ENCODE measurements at places on chromosomes 4 and X. TPM values are rescaled to one million over a fixed set of nuclear protein-coding genes. Genes with fewer than 3 reads are reported as not detected.
A peak's percentile ranks its signal among the peaks of the same experiment; 100 is the strongest.

Gene CNKSR2
- total RNA-seq = 2.7 TPM

Gene KLKB1
- total RNA-seq = 0.35 TPM

Gene NWD2
- total RNA-seq = not detected

Gene SLC26A1
- total RNA-seq = not detected

Gene ZFP42
- not detected for total RNA-seq

GRCh38 chr4:82624819-82625218, 63.0 kb upstream of the TMEM150C start:
- no peak for DNase-seq
- H3K4me3 ChIP-seq = no peak overlapping the region
- H3K36me3 ChIP-seq = no peaks in the 10 kb centered on the region
- peaks cover 14% of the 10 kb centered on the region for H3K4me1 ChIP-seq

DNA sequence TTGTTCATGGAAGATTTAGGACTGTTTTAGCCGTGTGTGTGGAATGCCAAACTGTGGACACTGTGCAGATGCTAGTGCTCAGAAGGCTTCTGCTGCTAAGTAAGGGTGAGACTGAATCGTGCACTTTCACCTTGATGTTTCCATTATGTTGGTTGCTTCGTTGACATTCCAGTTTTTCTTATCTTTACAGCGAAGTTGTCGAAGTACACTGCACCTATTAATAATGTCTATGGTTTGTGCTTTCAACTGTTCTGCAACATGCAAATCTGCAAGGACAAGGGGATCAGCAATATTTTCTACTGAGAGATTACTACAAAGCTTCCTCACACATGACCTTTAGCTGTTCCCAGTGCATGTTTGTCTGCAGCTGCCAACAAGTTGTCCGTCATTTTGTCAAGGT, 67.7 kb downstream of the UGT2A3 start:
- H3K36me3 ChIP-seq = no peaks in the 10 kb centered on the region
- H3K4me1 ChIP-seq = no peaks in the 10 kb centered on the region
- no peak overlapping the region for H3K27ac ChIP-seq
- H3K4me3 ChIP-seq = no peak overlapping the region
- H3K27me3 ChIP-seq = no peaks in the 10 kb centered on the region

DNA sequence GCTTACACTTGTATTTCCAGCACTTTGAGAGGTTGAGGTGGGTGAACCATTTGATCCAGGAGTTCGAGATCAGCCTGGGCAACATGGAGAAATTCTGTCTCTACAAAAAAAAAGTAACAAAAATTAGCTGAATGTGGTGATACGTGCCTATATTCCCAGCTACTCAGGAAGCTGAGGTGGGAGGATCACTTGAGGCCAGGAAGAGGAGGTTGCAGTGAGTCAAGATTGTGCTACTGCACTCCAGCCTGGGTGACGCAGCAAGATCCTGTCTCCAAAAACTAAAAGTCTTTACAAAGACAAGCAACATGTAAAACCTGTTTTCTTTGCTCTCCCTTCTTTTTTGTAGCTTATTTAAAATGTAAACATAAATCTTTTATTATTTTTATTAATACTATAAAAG, 1156.1 kb downstream of the FAT4 start:
- H3K4me1 ChIP-seq = no peaks in the 10 kb centered on the region
- H3K27me3 ChIP-seq = no peaks in the 10 kb centered on the region
- no peaks in the 10 kb centered on the region for H3K36me3 ChIP-seq
- DNase-seq = no peak
- H3K27ac ChIP-seq = no peak overlapping the region

DNA sequence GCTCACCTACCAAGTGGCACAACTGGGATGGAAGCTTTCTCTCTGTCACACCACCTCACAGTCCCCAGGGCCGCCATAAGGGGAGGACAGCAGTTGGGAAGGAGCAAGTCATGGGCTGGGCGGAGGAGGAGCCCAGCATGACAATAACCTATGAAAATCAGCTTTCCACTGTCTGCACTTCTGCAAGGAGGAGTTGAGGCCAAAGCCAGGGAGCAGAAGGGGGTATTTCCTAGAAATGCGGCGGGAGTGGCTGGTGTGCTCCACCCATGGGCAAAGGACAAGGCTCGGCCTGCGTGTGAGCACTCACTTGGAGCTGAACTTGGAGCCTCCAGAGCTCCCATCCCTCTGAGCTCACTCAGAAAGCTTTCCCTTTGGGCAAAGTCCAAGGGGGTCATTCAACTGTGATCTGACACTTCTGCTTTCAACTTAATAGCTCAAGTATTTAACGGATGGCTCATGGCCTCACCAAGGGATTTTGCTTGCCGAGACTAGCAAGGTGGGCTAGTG, 18.5 kb downstream of the APLN start:
- H3K4me1 ChIP-seq = no peaks in the 10 kb centered on the region
- no peak overlapping the region for H3K4me3 ChIP-seq
- no peak for DNase-seq
- no peaks in the 10 kb centered on the region for H3K27me3 ChIP-seq

GRCh38 chr4:171186700-171187099, 626.5 kb upstream of the GALNTL6 start:
- no peaks in the 10 kb centered on the region for H3K27me3 ChIP-seq
- DNase-seq = no peak
- H3K27ac ChIP-seq = no peak overlapping the region
- H3K4me3 ChIP-seq = no peak overlapping the region
- H3K4me1 ChIP-seq = no peaks in the 10 kb centered on the region
- H3K36me3 ChIP-seq = no peaks in the 10 kb centered on the region

DNA sequence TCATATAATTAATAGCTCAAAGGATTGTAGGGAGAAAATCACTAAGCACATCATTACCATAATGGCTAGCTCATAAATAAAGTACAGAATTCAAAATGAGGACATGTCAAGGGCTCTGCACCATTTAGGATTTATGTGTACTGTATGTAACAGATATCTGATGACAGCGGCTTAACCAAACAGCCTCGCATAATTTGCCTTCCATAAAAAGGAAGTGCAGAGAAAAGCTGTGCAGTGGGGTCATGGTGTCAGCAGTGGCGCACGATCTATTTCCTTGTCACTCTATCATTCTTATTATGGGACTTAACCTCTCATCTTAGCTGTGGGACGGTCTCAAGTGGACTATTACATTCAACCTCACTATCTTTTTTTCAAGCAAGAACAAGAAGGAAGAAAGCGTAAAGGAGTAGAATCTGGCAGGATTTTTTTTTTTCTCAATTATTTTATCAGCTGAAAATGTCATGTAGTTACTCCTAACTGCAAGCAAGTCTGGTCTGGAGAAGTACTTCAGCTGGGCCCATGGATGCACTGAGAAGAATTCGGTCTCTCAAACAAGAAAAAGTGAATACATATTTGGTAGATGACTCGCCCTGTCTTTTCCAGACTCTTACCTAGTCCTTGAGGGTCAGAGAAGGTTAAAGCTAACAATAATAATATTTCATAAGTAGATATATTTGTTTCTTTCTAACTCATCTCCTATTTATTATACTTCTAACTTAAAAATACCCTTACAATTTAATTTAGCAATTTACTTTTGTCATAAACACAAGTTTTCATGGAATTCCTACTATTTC, 94.6 kb downstream of the COX18 start:
- no peaks in the 10 kb centered on the region for H3K27me3 ChIP-seq
- no peaks in the 10 kb centered on the region for H3K36me3 ChIP-seq
- no peaks in the 10 kb centered on the region for H3K4me1 ChIP-seq

- H3K27me3 ChIP-seq = no peaks in the 10 kb centered on the region
- no peak for DNase-seq
- H3K36me3 ChIP-seq = no peaks in the 10 kb centered on the region
- H3K4me1 ChIP-seq = peaks cover 71% of the 10 kb centered on the region
These were observed 8.2 kb downstream of the BMP2K start for GRCh38 chr4:78784236-78784865.

GRCh38 chr4:188661502-188661901, 522.3 kb downstream of the TRIML1 start:
- H3K27me3 ChIP-seq = no peaks in the 10 kb centered on the region
- no peak overlapping the region for H3K4me3 ChIP-seq
- no peak for DNase-seq

DNA sequence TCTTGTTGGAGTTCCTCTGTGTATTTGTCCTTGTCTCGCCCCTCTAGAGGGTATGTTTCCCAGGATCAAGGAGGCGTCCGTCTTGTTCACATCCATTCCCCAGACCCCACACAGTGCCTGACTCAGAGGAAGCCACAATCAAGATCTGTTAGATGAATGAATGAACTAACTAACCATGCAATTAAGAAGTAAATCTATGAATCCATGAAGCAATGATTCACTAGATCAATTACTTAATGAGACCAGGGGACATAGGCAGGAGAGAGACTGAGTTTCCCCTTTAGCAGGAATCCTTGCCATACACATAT, 11.9 kb downstream of the BLOC1S4 start:
- no peaks in the 10 kb centered on the region for H3K27me3 ChIP-seq
- H3K4me3 ChIP-seq = no peak overlapping the region
- no peaks in the 10 kb centered on the region for H3K36me3 ChIP-seq
- H3K27ac ChIP-seq = no peak overlapping the region
- H3K4me1 ChIP-seq = peaks cover 6% of the 10 kb centered on the region

GRCh38 chr4:156969911-156970310, 1.7 kb downstream of the PDGFC start:
- no peaks in the 10 kb centered on the region for H3K27me3 ChIP-seq
- no peak for DNase-seq
- peaks cover 7% of the 10 kb centered on the region for H3K4me1 ChIP-seq
- H3K27ac ChIP-seq = peak overlapping the region; percentile 91
- no peaks in the 10 kb centered on the region for H3K36me3 ChIP-seq

- DNase-seq = no peak
- no peaks in the 10 kb centered on the region for H3K4me1 ChIP-seq
- no peak overlapping the region for H3K4me3 ChIP-seq
- no peaks in the 10 kb centered on the region for H3K36me3 ChIP-seq
- H3K27me3 ChIP-seq = peaks cover 29% of the 10 kb centered on the region
These were observed 20.3 kb upstream of the MSX1 start for GRCh38 chr4:4838936-4839810.

GRCh38 chr4:19010761-19011160, 989.2 kb upstream of the LCORL start:
- H3K36me3 ChIP-seq = no peaks in the 10 kb centered on the region
- H3K4me3 ChIP-seq = no peak overlapping the region
- no peak for DNase-seq
- no peaks in the 10 kb centered on the region for H3K27me3 ChIP-seq
- no peaks in the 10 kb centered on the region for H3K4me1 ChIP-seq

DNA sequence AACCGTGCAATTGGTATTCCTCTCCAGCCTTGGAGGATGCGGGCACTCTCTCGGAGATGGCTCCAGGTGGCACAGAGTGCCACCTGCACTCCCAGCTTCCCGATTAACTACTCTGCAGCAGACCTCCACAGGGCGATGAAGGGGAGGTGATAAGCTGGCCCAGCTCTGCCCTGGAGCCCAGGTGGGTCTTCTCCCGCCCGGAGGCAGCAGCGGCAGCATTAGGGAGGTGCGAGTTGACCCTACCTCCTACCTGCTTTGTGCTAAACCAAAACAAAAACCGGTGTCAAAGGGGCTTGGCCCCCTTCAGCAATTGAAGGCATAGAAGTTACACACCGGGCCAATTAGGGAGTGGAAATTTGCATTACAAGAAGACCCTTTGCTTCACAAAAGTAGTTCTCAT, 137.4 kb upstream of the MAMLD1 start:
- H3K27ac ChIP-seq = no peak overlapping the region
- DNase-seq = no peak
- no peaks in the 10 kb centered on the region for H3K27me3 ChIP-seq
- no peak overlapping the region for H3K4me3 ChIP-seq

- H3K36me3 ChIP-seq = no peaks in the 10 kb centered on the region
- DNase-seq = no peak
- H3K4me3 ChIP-seq = no peak overlapping the region
- H3K27ac ChIP-seq = no peak overlapping the region
- H3K4me1 ChIP-seq = no peaks in the 10 kb centered on the region
- H3K27me3 ChIP-seq = no peaks in the 10 kb centered on the region
These were observed 230.7 kb upstream of the KCNIP4 start for GRCh38 chr4:22179124-22179874.
